ENCODE measurements at places on chromosomes 5 and 9.

- DNase-seq, result no peak
Measured at GRCh38 chr5:67095346-67096171, 101.0 kb downstream of the CD180 start.

DNA sequence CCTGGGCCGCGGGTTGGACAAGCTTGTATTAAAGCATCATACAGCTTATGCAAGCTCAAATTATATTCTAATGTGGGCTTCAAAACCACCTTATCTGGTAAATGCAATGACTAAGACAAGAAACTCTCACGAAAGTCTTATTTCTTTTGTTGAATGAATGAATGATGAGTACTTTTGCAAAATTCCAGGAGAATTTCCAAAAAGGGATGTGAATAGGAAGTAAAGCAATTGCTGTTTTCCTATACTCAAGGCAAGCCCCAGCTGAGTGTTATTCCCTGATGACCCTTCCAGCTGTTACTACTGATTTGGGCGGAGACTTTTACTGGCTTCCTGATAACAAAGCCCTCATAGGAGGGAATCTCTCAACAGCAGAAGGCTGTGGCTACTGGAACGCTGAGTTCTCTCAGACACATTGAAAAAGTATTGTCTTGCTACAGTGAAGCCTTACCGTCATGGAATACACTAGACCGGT lies 162.8 kb downstream of the SREK1 start:
- no peak for DNase-seq

DNA sequence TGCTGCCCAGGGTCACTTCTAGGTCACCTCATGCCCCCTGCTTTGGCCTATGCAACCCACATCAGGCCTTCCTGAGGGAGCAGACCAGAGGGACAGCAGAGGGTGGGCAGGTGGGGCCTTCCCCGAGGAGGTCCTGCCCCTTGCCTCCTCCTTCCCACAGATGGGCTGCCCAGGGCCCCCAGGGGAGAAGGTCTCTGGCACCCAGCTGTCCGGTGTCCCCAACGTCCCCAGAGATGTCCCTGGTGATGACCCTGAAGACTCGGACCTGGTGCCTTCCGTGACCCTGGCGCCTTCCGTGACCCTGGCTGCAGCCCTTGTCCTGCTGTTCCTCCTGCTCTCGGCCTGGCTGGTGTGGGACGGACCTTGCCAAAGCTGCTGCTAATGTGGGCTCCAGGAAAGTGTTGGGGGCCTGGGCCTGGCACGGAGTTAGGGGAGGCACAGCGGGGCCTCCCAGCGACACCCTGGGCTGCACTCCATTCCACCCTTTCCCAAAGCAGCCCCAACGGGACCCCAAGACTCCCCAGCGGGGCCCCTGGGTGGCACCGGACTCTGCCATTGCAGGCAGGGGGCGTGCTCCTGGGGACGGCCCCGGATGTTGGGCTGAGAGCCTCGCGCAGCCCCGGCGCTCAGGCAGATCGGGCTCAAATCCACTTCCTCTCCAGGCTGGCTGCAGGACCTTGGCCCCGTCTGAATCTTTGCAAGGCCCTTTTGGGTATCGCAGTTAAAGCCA lies 6.8 kb upstream of the SLC2A6 start:
- no peak for DNase-seq

- DNase-seq, result no peak
Measured at GRCh38 chr9:135334953-135335460, 144.6 kb upstream of the PPP1R26 start.

GRCh38 chr5:76245590-76245989 lies 157.5 kb upstream of the IQGAP2 start:
- DNase-seq, result no peak

GRCh38 chr9:121466142-121466541 lies 33.5 kb downstream of the GGTA1 start:
- DNase-seq, result no peak

GRCh38 chr5:104266161-104266560 lies 703.6 kb upstream of the NUDT12 start:
- no peak for DNase-seq

DNA sequence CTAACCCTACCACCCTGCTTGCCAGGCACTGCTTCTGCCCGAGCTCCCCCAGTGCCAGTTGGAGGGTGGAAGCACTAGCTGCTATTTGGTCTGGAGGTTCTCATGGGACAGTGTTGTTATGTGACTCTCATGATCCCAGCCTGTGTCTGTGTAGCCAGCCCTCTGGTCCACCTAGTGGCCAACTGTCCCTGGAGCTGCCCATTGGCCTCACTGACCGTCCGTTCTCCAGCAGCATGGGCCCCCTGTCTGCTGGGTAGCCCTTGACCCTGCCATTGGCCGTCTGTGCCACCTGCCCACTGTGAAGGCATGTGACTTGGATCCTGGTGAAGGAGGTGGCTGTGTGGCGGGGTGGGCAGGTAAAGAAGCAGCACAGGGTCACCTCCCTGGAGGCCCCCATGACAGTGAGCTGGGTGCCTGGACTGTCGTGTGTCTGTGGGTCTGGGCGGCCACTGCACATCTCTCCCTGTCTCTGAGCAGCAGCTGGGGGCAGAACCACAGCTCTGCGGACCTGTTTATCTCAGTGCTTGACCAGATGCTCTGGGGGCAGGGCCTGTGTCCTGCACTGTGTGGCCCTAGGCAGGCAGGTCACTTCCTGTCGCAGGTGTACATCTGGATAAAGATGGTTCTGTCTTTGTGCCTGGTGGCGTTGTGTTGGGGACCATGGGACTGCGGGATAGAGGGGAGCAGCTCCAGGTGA lies 11.4 kb downstream of the PHF2 start:
- no peak for DNase-seq

- no peak for DNase-seq
Measured at GRCh38 chr5:143032581-143032836, 262.3 kb downstream of the ARHGAP26 start.

GRCh38 chr5:151758141-151758429 lies 346 bp downstream of the ATOX1 start:
- DNase-seq, result no peak

DNA sequence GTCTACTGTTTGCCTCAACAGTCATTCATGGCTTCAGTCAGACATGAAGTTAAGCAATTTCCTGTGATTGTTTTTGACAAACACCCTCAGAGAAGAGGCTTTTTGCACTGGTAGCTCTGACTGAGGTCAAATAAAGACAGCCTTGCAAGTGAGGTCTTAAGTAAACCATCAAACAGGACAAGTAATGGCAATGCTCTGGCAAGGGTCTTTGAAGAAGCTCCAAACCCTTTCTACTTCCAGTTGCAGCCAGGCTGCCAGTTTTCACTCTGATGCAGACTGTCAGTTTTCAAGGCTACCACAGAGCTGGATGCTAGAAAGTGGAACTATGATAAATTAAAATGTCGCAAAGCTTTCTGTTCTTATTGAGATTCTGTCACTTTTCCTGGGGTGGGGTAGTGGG lies 421.5 kb upstream of the PTGER4 start:
- DNase-seq, result no peak

GRCh38 chr9:16544842-16545241 lies 325.6 kb downstream of the BNC2 start:
- DNase-seq, result no peak

GRCh38 chr9:36141288-36141687 lies 4.8 kb downstream of the GLIPR2 start:
- DNase-seq, result no peak

DNA sequence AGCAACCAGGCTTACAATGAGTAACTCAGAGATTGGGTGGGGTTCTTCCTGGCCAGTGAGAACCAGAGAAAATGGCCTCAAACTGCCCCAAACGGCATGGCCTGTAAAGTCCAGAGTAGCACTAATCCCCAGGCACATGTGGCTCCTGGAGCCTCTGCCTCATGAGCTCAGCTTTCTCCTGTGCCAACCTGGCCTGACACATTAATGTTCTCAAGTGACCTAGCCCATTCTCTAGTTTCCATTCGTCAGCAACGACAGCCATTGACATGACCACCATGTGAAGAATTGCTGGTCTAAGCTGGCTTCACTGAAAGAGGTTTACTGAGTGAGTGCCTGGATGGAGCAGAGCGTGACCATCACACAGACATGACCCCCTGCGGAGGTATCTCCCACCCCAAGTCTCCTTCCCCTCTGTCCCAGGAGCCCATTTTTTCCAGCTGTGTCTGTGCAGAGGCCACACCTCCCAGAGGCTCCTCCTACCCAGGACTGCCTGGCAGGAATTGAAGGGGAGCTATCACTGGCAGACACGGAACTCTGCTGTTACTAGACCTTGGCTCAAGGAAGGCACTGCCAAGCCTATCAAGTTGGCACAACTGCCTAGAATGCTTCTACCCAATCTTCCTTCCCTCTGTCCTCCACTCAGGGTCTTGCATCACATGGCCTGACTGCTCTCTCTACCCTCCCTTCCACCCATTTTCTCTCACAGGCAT lies 59.0 kb upstream of the BOD1 start:
- DNase-seq, result no peak

DNA sequence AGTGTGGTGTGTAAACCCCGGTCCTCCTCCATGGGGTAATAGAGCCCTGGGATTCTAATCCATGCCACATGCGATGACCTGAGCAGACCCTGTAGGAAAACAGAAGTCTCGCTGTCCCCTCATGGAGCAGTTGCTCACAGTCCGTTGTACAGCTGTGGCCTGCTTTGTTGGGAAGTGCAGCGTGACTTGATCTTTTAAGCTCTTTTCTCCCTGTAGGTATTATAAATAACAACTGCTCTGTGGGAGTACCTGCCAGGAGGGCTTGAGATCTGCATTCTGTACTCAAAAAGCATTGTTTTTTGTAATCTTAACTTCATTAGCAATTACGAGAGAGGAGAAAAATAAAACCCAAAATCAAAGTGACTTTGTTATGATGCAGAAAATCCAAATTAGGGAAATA lies 17.3 kb downstream of the MEGF10 start:
- no peak for DNase-seq

- peak; percentile 17 for DNase-seq
Measured at GRCh38 chr9:94656200-94656599, 16.9 kb upstream of the FBP1 start.

DNA sequence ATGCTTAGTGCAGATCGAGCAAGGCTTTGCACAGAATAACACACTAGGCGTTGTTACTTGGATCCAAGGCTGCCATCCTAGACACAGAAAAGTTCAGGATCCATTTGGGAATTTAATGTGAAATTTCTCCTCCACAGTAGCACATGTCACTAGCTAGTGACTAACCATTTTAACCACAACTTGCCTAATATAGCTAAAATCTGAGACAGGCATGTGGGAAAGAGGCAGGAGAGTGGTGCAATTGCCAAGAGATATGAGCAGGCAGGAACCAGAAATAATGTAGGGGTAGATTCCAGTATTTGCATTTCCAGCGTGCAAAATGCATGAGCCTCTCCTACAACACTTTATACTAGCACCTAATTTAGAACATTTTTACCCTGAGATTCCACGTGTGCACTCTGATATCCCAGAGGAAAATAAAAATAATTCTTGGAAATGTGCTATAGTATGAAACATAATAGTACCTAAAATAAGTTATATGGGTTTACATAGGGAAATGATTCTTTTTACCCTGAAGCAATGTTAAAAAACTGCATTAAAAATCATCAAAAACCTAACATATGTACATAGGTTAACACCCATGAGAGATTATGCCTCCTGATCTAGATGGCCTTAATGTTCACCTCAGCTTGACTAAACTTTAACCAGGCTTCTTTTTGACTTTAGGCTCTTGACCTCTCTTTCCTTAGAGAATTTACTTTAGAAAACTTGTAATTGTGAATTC lies 1230.6 kb upstream of the NUDT12 start:
- no peak for DNase-seq
